ENCODE measurements at places on chromosomes 7 and 10.

- no peak for DNase-seq
Observed at GRCh38 chr10:71218046-71218650, 5.8 kb downstream of the UNC5B start.

DNA sequence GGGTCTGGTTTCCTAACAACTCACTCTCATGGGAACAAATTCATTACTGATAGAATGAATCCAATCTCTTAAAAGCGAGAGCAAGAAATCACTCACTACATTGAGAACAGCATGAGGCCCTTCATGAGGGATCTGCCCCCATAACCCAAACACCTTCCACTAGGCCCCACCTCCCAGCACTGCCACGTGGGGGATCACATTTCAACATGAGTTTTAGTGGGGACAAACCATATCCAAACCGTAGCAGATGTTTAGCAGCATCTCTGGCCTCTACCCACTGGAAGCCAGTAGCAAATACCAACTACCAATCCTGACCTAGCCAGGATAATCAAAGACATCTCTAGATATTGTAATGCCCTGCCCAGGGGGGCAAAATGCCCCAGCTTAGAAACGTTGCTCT is 243.9 kb downstream of the ARHGAP21 start:
- no peak for DNase-seq

- DNase-seq, result no peak
Observed at GRCh38 chr10:99394256-99394655, 36.2 kb downstream of the GOT1 start.

- peak; percentile 47 for DNase-seq
Observed at GRCh38 chr10:127977357-127978009, 70.6 kb downstream of the PTPRE start.

DNA sequence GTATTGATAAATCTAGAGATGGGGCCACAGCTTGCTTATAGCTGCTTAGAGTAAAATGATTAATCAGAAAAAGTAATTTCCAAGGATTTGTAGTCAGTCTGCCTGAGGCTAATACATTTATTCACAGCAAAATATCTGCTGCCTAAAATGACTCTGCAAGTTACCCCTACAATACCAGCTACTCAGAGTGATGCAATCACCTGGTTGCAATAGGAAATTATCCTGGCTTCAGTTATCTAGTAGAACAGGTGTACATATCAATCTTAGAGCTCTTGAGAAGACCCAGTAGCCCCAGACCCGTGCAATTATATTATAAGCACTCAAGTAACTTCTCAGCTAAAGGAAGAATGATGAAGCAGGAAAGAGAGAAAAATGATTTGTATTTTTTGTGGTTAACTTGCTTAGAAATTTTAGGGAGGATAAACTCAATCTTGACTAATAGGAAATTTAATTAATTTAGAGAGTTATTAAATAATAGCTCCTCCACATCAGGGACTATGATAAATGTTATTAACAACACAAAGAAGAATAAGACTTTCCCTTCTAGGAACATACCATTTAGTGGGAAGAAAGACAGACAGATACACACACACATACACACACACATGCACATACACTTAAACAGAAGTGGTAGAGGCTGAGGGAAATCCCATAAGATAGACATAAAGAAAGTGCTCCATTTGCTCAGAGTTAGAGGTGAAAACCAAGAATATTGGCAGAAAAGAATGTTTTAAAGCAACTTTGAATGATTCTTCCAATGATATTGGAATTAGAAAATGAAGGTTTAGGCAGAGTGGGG is 140.4 kb upstream of the PRSS1 start:
- no peak for DNase-seq

DNA sequence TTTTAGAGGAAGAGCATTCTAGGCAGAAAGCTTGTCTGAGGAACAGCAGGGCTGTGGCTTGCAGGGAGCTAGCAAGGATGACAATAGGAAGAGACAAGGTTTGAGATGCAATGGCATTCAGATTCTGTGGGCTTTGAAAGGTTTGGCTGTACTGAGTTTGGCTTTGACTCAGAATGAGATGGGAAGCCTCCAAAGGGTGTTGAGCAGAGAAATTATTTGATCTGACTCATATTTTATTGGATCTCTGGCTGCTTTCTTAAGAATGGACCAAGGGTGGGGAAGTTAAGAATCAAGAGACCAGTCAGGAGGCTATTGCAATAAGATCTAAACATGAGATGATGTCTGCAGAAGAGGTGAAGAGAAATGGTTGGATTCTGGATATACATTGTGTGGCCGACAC is 273.2 kb downstream of the CDK14 start:
- DNase-seq, result no peak

- DNase-seq, result no peak
Observed at GRCh38 chr7:113374955-113375354, 256.6 kb upstream of the SMIM30 start.

GRCh38 chr7:21603462-21603861 is 60.6 kb downstream of the DNAH11 start:
- no peak for DNase-seq

DNA sequence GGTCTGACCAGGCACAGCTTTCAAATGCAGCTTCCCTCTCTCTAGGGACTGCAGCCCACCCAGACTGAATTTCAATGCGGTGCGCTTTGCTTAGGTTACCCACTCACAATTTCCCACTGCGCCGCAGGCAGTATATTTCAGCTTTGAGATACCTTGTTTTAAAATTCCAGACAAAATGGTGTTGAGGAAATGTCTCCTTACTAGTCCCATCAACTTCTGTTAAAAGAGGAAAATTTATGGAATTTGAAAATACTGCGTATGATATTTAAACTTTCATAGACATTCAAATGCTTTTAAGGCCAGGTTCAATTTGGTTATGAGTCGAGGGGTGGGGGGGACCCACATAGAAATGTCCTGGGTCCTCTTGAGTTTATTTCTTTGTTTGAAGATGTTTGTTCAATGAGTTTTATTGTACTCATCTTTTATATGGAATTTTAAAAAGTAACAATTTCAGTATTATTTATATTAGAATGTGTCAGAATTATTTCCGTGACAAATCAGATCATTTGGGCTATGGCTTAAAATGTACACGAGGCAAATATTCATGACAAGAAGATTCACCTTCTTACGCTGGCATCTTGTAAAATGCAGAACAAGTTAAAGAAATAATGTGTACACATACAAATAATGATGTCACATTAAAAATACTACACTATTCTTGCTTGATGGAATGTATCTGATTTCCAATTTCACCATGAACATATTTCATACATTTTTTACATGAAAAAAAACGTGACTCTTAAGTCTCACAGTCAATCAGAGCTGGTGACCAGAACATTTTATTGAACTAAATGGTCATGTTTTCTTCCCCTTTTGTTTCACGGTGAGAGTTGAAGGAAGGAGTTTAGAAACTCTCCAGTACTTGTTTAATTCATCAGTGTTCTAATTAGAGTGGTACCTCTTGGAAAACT is 1.3 kb downstream of the IKZF1 start:
- DNase-seq, result no peak

GRCh38 chr7:139300390-139300789 is 40.7 kb upstream of the FMC1 start:
- DNase-seq, result no peak

GRCh38 chr7:115984105-115984504 is 46.5 kb downstream of the TFEC start:
- DNase-seq, result no peak

DNA sequence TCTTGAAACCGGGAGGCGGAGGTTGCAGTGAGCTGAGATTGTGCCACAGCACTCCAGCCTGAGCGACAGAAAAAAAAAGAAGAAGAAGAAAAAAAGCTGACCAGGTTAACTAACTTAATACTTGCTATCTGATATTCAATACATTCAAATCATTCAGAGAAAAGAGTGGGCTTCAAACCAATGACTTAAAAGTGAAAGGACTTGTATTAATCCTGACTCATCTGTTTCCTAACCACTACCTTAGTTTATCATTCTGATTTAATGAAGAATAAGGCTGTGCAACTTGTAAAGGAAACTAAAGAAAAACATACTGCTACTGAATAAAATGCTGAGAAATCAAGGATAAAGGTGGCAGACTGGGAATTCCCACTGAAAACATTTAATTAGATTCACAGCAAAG is 128.4 kb downstream of the NRBF2 start:
- no peak for DNase-seq

GRCh38 chr10:112026438-112026837 is 157.1 kb downstream of the GPAM start:
- no peak for DNase-seq

DNA sequence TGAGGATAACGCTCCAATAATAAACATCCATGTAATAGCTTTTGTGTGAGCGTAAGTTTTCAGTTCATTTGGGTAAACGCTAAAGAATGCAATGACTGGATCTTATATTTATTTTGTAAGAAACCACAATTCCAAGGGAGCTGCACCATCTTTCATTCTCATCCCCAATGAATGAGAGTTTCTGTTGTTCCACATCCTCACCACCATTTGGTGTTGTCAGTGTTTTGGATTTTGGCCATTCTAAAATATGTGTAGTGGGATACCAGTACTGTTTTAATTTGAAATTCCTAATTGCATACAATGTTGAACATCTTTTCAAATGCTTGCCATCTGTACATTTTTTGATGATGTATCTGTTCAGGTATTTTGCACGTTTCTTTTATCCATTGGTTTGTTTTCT is 50.9 kb upstream of the SEMA3D start:
- DNase-seq, result no peak

GRCh38 chr10:44862924-44863323 is 48.2 kb upstream of the TMEM72 start:
- DNase-seq, result no peak

- DNase-seq, result no peak
Observed at GRCh38 chr7:152492952-152493351, 57.1 kb upstream of the KMT2C start.

DNA sequence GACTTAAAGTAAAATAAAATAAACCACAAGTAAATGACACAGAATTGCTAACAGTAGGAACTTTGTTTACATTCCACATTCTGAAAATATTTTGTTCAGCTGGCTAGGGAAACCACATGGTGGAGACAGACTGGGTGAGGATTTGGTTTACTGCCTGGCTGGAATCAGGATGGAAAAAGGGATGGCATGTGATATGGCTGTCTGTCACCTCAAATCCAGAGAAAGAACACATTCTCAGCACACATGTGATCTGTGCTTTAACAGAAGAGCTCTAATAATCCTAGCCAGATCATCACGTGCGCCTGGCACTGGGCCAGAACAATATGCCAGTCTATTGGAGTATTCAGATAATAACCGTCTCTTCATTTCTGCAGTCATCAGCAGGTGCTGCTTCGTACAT is 90.9 kb upstream of the PIP4K2A start:
- DNase-seq, result peak; percentile 55

- DNase-seq, result no peak
Observed at GRCh38 chr10:102230264-102230860, 4.3 kb downstream of the ELOVL3 start.

- no peak for DNase-seq
Observed at GRCh38 chr7:25795824-25796235, 356.2 kb upstream of the NFE2L3 start.

DNA sequence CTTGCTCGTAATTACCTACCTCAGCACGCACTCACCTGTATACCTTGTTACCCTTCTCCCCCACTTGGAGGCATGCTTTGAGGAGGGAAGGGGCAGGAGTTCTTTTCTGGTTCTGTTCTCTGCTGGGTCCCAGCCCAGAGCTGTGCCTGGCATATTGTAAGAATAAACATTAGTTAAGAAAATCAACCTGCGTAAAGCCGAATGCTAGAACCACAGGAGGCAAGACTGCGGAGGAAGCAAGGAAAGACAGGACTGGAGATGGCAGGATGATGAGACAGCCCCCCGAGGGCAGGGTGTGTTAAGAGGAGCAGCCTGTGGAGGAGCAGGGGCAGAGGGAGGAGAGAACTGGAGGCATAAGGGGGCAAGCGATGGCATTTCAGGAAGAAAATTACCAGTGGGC is 9.5 kb downstream of the C10orf53 start:
- DNase-seq, result no peak

DNA sequence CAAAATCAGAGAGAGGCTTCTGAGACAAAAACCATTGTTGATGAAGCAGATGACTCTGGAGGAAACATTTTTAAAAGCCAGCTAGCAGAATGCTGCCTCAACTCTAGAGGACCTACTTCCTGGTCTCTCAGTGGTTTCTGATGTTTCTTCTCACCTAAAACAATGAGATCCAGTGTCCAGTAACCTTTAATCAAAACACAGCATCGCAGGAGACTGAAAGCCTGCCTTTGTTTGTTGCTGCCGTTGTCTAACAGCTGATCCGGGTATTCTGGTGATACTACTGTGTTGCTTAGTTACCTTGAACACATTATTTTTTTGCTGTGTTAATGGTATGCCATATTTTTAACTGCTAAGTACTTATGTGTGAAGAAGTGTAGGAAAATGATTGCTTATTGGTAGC is 70.9 kb downstream of the WIPF3 start:
- DNase-seq, result no peak

GRCh38 chr10:71280216-71280615 is 38.8 kb upstream of the SLC29A3 start:
- DNase-seq, result no peak

DNA sequence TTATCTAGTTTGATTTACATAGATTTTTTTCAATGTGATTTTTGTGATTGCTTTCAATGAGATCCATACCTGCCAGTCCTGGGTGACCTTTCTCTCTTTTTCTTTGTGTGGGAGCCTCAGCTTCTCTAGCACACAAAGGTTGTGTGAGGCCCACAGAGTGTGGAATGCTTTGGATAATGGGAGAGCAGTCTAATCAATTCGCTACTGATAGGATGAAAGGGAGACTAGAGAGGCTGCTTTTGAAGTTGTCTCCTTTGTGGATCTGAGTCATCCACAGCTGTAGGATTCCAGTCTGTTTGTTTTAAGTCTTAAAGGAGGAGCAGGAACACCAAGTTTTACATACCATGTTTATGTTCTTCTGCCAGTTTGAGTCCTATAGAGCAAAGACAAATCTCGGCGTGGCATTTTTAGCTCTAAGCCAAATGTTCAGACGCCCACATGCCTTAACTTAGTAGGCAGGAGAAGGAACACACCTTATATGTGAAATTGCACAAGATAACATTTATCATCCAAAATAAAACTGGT is 330.0 kb downstream of the ARL4A start:
- DNase-seq, result no peak

DNA sequence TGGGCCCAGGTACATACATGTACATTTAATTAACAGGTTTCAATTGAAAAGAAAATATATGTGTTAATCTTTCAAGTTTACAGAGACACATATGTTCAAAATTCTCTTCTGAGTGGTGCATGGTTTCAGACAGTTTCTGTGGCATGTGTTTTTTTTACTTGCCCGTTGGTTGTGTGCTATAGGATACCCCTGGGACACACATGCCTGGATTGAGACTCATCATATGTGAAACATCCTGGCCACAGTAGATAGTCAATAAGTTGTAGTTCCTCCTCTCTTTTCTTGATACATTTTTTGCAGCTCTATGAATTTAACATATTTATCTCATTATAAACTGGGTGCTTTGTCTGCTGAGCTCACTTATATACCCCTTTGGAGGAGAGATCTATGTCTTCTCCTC is 207.8 kb upstream of the CTBP2 start:
- no peak for DNase-seq

DNA sequence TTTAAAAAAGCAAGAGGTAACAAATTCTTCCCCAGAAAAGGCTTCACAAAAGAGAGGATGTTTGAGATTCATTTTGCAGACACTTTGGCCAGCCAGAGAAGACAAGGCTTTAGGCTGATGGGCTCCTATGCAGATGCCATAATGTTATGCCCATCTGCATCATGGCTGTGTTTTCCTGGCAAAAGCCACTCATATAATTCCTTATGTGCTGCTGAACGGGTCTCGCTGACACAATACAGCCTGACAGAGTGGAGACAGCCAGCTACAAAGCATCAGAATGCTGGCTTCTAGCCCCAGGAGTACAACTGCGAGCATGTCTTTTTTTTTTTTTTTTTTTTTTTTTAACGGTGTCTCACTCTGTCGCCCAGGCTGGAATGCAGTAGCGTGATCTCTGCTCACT is 1157.4 kb upstream of the AUTS2 start:
- DNase-seq, result no peak

- DNase-seq, result no peak
Observed at GRCh38 chr7:6489612-6490011, 41.9 kb upstream of the DAGLB start.

Data from epithelial cell of proximal tubule (primary cell).